T-helper 2 cell treated with Interferon-gamma antibody and Interleukin-4, amounts not matched to agents 5 μg/mL and 100 μg/mL, for 36 hours (primary cell): ENCODE measurements at places on chromosomes 5 and 9.

GRCh38 chr5:35618304-35618636 lies 607 bp downstream of the SPEF2 start:
- no peak for DNase-seq

GRCh38 chr5:135185481-135186065 lies 151.5 kb upstream of the PITX1 start:
- DNase-seq: no peak

GRCh38 chr9:36091026-36091953 lies 45.2 kb upstream of the GLIPR2 start:
- DNase-seq: no peak

DNA sequence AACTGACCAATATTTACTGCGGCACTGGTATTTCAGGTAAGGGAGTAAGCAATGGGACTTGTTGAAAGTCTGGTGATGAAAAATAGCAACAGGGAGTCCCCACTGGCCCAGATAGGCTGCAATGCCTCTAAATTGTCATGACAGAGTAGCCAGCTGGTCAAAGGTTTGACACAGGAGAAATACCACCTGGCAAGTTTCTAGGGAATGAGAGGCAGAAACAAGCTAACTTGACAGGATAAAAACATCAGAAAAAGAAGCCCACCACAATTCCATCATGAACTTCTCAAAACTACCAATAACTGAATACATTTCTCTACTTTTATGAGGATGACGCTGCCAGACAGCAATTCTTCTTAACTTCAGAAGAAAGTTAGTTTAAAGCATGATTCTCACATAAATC lies 99.8 kb downstream of the STRBP start:
- no peak for DNase-seq

- no peak for DNase-seq
Observed at GRCh38 chr5:64939772-64940510, 171.2 kb downstream of the CWC27 start.

GRCh38 chr9:93650448-93650847 lies 74.1 kb downstream of the PHF2 start:
- no peak for DNase-seq
